ENCODE measurements at places on chromosomes 11 and 22.
A peak's percentile ranks its signal among the peaks of the same experiment; 100 is the strongest.

GRCh38 chr11:132200353-132200936, 830.0 kb downstream of the NTM start:
- no peak for DNase-seq

DNA sequence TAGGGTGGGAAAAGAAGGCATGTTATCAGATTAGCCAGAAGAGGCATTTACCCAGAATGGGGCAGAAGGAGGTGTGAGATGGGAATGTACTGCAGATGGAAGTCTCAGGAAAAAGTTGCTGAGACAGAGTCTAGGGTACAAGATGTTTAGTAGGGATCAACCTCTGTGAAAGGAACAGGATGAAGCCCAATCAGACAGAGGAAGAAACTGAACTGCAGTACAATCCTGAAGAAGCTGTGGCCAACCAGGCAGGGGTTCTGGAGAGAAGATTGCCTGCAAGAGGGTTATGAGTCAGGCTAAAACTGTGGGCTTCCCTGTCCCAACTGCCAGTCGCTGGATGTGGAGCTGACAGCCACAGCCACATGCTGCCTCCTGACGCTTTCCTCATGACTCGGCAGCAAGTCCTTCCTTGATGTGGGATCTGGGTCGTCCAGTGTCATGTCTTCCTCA, 64.0 kb downstream of the CWC15 start:
- no peak for DNase-seq

GRCh38 chr11:69521457-69521856, 40.0 kb downstream of the LINC01488 start:
- no peak for DNase-seq

DNA sequence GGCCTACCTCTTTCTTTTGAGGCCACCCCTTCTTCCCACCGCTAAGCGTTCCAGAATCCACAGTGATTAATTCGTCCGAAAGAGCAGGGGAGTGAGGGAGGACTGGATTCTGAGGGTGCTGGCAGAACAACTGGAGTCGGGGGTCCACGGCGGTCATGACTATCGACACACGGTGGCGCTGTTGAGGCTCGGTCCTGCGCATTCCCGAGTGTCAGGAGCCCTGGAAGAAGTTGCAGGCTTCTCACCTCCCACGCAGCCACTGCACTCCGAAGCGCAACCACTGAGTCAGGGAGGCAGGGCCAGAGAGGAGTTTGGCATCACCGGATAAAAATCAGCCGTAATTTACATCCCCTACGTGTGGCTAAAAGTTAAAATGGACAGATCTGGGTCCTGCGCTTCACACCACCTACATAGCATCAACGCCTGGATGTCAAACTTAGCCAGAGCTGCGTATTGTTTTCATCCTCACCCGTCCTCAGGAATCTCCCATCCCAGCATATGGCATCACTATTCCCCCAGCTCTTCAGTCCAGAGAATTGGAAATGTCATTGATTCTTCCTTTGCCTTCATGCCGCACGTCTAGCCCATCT, 10.7 kb upstream of the CTSF start:
- peak; percentile 72 for DNase-seq

- no peak for DNase-seq
These were observed 11.9 kb downstream of the UFD1 start for GRCh38 chr22:19466848-19467752.

DNA sequence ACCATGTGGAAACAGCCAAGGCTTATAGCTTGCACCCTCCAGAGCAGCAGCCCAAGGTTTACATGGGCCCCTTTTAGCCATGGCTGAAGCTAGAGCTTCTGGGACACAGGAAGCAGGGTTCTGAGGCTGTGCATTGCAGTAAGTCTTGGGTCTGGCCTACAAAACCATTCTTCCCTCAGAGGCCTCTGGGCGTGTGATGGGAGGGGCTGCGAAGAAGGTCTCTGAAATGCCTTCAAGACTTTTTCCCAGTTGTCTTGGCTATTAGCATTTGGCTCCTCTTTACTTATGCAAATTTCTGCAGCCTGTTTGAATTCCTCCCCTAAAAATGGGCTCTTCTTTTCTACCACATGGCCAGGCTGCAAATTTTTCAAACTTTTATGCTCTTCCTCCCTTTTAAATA, 109.5 kb downstream of the BBOX1 start:
- DNase-seq: no peak

DNA sequence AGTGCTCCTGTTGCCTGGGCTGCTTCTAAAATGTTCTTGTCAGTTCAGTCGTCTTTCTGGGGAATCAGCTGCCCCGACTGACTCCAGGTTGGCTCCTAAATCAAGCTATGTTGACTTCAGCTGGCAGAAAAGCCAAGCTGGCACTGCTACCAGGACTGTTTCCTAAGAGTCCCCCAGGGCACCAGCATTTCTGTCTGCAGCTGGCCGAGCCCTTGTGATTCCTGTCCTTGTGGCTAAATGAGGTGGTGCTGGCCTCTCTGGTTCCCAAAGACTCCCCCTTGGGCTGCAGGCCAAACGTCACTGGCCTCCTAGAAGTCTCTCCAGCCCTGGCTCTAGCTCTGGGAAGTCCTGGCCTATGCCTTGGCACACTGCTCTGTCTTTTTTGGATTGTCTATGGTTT, 31.1 kb downstream of the GRAMD1B start:
- DNase-seq: no peak

GRCh38 chr22:43007519-43008102, 7.3 kb downstream of the PACSIN2 start:
- no peak for DNase-seq

DNA sequence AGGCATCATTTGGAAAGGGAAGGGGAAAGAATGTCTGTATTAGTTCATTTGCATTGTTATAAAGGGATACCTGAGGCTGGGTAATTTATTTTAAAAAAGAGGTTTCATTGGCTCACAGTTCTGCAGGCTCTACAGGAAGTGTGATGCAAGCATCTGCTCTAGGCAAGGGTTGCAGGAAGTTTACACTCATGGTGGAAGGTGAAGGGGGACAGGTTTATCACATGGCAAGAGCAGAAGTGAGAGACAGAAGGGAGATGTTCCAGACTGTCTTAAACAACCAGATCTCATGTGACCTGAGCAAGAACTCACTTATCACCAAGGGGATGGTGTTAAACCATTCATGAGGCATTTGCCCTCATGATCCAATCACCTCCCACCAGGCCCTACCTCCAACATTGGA, 90.6 kb downstream of the CCDC83 start:
- DNase-seq: no peak

GRCh38 chr22:39365492-39365780, 15.6 kb downstream of the SYNGR1 start:
- no peak for DNase-seq

GRCh38 chr11:126352163-126352562, 3.3 kb upstream of the ST3GAL4 start:
- no peak for DNase-seq

DNA sequence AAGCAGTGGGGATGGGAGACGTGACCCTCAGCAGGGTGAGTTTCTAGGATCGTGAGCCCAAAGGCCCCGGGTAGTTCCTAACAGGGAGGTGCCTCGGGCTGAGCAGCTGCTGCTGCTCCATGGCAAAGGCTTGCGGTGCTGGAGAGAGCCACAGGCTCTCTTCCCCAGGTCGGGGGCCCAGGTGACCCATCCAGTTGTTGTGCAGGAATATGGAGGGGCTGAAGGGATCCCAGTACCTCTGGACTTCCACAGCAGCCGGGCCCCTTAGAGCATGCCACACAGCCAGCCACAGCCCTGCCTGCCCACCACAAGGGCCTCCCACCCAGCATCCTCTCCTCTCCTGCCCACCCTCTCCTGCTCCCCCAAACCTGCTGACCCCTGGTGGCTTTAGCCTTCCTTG, 49.3 kb downstream of the BUD13 start:
- no peak for DNase-seq

GRCh38 chr11:125001079-125001778, 47.2 kb downstream of the CCDC15 start:
- no peak for DNase-seq

GRCh38 chr11:103696123-103696522, 340.3 kb upstream of the DDI1 start:
- DNase-seq: no peak

DNA sequence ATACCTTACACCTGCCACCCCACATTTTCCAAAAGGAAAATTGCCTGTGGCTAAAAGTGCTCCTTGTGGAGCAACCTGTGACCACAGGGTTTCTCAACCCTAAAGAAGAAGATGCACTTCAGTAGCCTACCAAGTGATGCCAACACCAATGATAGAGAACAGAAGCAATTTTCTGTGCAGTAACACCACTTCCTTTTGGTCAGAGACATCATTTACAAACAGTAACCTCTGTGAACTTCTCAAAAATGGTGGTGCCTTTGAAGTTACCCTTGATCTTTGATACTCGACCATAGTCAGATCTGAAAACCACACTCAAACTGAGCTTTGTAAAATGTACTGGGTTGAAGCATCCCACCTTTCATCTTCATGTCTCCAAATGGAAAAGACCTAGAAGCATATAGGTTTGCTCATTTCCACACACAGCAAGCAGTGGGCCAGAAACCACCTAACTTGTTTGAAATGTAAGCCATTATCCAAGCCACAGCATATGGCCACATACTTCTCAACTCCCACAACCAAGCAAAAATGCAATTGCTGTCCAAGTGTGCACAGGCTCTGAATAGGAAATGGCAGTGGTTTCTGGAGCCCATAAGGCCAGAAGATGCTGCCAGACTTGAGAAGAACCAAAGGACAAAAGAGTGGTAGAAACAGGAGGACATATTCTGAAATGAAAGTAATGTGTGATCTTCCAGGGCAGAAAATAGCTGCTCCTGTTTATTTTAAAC, 24.3 kb downstream of the MPPED2 start:
- no peak for DNase-seq

GRCh38 chr22:29702000-29702930, 17.5 kb upstream of the CABP7 start:
- no peak for DNase-seq

DNA sequence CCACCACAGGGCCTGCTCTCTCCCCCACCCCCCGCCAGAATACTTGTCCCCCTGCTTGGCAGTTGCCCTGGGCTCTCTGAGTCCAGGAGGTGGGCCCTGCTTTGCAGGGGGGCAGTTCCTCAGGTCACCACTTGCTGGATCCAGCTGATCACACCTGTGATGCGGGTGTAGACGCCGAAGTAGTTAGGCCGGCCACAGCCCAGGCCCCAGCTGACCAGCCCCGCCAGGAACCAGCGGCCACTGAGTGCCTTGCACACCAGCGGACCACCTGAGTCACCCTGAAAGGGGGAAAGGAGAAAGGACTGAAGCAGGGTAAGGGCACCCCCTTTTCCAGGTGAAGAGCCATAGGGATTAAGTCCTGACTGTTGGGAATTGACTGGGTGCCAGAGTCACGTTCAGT, 14.4 kb downstream of the KCTD17 start:
- no peak for DNase-seq

- no peak for DNase-seq
These were observed at the start of gene KRTAP5-4 for GRCh38 chr11:1622086-1622485. KRTAP5-4 (minus strand) TSS chr11:1622138; CDS start chr11:1622093, 45 bp downstream.

GRCh38 chr11:117985953-117986887, at the start of gene IL10RA:
IL10RA (plus strand) TSS chr11:117986394; CDS start chr11:117986468, 74 bp downstream.
- DNase-seq: peak; percentile 89

- DNase-seq: no peak
These were observed 1.3 kb downstream of the MRGPRE start for GRCh38 chr11:3230636-3231549.

GRCh38 chr11:14906993-14907392, 15.0 kb upstream of the CYP2R1 start:
- no peak for DNase-seq

GRCh38 chr11:75714211-75714610, 3.4 kb upstream of the MOGAT2 start:
- DNase-seq: no peak

- DNase-seq: no peak
These were observed 205.6 kb upstream of the ANO5 start for GRCh38 chr11:21987261-21987660.

GRCh38 chr11:78313181-78313795, 104.3 kb downstream of the GAB2 start:
- no peak for DNase-seq

- no peak for DNase-seq
These were observed 10.6 kb downstream of the MSANTD4 start for GRCh38 chr11:106011481-106011880.

DNA sequence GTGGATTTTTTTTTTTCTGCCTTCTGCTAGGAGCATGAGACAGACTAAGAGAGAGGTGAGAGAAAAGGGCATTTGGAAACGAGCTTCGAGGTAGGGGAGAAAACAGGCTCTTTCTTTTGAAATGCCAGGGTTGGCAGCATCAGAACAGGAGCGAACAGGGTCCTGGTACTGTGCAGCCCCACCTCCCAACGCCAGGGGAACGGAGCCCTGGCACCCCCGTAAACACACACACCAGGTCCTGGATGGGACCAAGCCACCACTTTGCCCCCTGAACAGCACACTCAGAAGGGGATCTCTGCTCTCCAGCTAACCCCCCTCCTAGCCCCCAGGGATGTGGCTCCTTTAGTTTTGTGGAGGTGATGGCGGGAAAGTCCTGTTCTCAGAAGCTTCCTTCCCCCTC, 127.1 kb downstream of the CTTN start:
- peak; percentile 9 for DNase-seq

- no peak for DNase-seq
These were observed 18.2 kb upstream of the CASP12 start for GRCh38 chr11:104916442-104916841.

DNA sequence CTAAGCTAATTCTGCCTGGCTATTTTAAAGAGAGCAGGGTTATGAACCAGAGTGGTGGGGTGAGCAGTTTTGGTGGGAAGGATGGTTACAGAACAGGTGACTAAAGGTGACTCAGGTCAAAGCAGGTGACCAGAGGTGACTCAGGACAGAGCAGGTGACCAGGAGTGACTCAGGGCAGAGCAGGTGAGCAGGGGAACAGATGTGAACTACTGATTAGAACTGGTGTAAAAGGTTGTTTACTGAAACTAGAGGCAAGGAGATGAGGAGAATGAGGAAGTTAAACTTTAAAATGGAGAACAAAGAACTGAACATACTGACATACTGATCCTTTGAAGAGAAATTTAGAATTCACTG, 15.4 kb upstream of the HYLS1 start:
- DNase-seq: no peak

- no peak for DNase-seq
These were observed 121.5 kb downstream of the MAML2 start for GRCh38 chr11:96221244-96222070.

DNA sequence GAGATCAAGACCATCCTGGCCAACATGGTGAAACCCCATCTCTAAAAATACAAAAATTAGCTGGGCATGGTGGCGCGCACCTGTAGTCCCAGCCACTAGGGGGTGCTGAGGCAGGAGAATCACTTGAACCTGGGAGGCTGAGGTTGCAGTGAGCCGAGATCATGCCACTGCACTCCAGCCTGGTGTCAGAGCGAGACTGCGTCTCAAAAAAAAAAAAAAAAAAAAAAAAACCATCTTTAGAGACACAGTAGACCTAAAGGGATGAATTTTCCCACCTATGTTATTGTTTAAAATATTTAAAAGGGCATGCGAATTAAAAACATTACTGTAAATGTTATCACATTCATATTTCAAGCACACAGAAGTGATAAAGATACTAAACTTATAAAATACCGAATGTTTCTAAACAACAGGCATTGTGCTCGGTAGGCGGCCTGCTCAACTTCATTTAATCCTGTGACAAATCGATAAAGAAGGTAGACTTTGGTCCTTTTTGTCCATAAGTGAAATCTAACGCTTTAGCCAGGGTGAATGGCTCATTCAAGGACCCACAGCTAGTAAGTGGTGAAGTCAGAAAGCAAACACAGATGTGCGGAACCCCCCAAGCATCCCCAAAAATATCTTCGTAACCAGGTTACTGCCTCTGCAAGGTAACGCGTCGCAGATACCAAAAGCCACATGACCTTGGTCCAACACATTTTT, 16.1 kb downstream of the NCAPD3 start:
- DNase-seq: peak; percentile 59

GRCh38 chr11:125111001-125111342, 454 bp downstream of the TMEM218 start:
- DNase-seq: no peak

GRCh38 chr11:61121192-61121831, 19.0 kb downstream of the CD5 start:
- DNase-seq: no peak

All from CD4-positive, alpha-beta T cell treated with Interleukin-15 for 1 hour (primary cell).